ENCODE measurements at places on chromosomes 3 and 15.

- DNase-seq = no peak
Observed at GRCh38 chr15:43776101-43776717, 557 bp downstream of the ELL3 start.

- DNase-seq = no peak
Observed at GRCh38 chr3:188266562-188267274, 112.8 kb downstream of the LPP start.

DNA sequence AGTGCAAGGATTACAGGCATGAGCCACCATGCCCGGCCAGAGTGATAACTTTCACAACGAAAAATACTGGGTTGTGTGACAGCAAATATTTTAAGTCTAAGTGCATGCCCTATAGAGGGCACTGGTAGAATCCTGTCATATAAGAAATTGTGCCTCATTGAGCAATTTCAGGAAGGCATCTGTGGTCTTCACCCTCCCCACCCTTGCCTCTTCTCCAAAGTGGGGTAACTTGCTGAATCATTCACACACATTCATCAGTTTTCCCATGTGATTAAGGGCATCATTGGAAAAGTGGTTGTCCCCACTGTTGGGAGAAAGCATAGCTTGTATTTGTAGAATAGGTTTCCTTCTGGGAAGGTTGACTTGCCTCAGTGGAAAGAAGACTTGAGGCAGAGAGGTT is 9.2 kb downstream of the MITF start:
- DNase-seq = no peak

DNA sequence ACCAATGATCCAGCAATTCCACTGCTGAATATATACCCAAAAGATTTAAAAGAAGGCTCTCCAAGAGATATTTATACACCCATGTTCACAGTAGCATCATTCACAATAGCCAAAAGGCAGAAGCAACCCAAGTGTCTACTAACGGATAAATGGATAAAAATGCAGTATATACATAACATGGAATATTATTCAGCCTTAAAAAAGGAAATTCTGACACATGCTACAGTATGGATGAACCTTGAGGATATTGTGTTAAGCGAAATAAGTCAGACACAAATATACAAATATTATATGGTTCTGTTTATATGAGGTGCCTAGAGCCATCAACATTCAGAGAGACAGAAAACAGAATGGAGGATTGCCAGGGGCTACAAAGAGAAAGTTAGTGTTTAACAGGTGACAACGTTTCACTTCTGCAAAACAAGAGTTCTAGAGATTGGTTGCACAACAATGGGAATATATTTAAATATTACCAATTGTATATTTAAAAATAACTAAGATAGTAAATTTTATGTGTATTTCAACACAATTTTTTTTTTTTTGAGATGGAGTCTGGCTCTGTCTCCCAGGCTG is 69.4 kb downstream of the STAG1 start:
- no peak for DNase-seq

- peak; percentile 10 for DNase-seq
Observed at GRCh38 chr3:123586131-123586530, 1.3 kb upstream of the HACD2 start.

DNA sequence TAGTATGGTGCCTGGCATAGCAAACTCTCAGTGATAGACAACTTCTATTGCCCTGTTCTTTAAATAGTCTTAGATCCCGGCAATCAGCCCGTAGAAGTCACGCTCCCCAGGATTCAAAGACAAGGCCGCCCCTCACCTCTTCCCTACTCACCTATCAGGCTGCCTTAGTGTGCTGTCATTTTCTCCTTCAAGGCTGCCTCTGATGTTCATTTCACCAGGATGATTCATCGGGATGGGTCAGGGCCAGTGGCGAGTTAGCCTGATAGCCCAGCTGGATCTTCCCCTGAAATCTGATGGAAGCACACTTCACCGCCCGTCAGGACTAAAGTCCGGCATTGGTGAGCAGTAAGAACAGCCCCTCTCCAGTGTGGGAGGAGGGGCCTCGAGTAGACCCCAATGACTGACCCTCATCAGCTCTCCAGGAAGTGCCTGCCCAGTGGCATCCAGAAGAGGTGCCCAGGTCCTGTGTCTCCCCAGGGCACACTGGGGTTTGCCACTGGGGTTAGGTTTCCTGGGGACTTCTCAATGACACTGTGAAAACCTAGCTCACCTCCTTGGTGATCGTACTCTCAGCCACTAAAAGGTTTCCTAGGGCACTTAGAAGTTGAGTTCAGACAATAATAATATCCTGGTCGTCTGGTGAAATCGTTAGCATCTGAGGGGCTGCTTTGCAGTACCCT is 37.5 kb downstream of the TPM1 start:
- no peak for DNase-seq

DNA sequence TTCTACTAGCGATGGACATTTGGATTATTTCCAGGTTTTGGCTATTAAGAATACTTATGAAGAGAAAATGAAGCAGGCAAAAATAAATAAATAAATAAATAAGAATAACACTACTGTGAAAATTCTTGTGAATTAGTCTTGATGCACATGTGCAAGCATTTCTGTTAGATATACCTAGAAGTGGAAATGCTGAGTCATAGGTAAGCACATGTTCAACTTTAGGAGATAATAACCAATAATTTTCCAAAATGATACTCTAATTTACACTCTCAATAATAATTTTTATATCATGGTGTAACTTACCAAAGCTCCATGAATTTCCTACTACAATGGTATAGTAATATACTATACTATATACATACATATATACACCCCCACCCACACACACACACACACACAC is 23.4 kb downstream of the EMC4 start:
- no peak for DNase-seq

DNA sequence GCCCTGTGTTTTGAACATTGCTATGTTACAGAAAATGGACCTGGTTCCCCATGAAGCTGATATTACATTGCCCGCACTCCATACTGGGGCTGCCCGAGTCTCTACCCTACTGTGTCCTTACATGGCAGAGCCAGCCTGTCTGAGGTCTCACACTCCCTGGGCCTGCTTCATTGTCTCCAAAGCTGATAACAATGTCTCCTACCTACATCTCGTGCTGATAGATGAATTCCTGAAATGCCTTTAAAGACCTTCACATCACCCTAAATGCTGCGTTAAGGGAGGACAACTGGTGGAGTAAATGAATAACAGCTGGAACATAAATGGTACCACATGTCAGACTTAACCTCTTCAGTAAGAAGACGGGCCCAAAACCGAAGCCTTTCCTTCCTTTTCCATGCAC is 62.9 kb upstream of the PTX3 start:
- DNase-seq = no peak

GRCh38 chr15:60093273-60094067 is 89.4 kb downstream of the FOXB1 start:
- no peak for DNase-seq

DNA sequence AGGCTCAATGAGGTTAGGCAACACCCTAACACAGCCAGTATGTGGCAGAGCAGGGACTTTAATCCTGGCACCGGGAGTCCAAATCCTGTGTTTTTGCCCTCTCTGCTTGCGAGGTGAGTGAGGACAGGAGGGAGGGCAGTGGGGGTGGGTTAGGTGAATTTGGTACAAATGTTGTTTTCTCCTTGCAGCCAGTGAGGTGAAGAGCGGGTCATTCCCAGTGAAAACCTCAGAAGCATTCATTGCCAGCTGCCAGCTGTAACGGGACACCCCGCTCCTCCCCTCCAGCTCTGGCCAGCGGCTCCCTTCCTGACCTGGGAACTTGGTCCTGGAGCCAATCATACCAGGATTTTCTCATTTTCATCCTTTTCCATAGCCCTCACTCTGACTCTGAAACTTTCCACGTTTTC is 45.7 kb upstream of the RAB6B start:
- no peak for DNase-seq

GRCh38 chr15:43648649-43649429 is at the start of gene CATSPER2:
CATSPER2 (minus strand) TSS chr15:43648844; CDS start chr15:43648061, 783 bp downstream.
- no peak for DNase-seq

DNA sequence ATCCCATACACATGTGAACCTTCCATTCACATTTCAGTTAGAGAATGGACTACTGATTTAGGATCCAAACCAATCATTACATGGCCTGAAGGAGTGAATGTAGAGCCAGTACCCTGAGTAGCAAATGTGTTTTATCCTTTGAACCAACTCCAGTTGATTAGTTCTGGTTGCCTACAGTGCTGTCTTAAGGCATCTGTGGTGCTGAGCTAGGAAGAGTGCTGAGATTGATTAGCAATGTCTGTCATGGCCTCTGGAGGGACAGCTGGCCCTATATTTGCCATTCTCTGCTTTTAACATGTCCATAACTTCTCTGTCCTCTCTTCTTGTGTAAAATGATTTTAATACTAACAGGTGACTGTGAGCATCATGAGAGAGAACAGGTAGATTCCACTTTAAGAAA is 11.1 kb downstream of the LRTM1 start:
- no peak for DNase-seq

- no peak for DNase-seq
Observed at GRCh38 chr3:185647134-185647879, 61.2 kb downstream of the SENP2 start.

- no peak for DNase-seq
Observed at GRCh38 chr15:40766906-40767837, 2.6 kb upstream of the C15orf62 start.

DNA sequence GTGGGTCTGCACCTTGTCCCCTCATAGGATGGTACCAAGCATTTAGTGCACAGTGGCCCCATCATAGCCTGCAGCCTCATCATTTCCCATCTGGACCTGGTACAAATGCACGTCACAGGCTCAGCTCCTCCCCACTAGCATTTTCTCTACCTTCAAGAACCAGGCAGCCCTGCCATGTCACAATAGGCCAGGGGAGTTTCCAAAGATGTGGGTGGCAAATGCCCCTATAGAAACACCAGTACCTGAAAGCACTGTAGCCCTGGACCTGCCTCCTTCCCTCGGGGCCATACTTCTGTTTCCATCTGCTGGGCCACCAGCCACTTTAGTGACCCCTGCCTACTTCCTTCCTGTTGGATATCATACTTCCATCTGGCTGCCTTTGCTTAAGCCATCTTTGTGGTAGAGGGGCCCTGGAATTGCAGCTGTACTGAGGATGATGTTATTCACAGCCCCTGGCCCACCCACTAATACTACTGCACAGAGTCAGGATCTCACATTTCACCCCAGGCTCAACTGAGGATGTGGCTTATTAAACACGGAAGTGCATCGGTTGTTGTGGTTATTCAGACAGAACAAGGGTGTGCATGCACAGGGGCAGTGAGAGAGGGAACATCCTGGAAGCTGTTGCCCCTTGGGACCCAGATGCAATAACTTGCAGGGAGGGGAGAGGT is 3.8 kb downstream of the TCTA start:
- DNase-seq = peak; percentile 54

DNA sequence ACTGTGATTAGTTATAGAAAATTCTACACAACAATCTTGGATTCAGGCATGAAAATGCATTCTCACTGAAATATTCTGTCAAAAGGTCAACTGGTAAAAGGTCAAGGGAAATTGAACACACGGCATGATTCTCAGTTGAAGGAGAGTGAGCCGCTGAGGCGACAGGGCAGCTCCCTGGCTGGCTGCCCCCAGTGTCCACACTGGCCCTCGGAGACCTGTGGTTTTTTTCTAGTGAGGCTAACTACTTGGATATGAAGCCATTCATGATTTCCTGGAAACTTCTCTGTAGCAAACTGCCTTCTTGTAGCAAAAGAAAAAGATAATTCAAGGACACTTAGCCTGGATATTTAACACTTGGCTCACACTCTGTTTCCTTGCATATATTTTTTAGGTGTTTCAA is 37.2 kb downstream of the AADACL2 start:
- DNase-seq = no peak

DNA sequence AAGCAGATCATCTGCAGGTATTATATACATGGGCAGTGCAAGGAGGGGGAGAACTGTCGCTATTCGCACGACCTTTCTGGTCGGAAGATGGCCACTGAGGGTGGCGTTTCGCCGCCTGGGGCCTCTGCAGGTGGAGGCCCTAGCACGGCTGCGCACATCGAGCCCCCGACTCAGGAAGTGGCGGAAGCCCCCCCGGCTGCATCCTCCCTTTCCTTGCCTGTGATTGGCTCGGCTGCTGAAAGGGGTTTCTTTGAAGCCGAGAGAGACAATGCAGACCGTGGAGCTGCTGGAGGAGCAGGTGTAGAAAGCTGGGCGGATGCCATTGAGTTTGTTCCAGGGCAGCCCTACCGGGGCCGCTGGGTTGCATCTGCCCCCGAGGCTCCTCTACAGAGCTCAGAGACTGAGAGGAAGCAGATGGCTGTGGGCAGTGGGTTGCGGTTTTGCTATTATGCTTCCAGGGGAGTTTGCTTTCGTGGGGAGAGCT is 639 bp downstream of the MKRN3 start:
- peak; percentile 16 for DNase-seq

- no peak for DNase-seq
Observed at GRCh38 chr3:134711284-134711683, 60.5 kb upstream of the KY start.

DNA sequence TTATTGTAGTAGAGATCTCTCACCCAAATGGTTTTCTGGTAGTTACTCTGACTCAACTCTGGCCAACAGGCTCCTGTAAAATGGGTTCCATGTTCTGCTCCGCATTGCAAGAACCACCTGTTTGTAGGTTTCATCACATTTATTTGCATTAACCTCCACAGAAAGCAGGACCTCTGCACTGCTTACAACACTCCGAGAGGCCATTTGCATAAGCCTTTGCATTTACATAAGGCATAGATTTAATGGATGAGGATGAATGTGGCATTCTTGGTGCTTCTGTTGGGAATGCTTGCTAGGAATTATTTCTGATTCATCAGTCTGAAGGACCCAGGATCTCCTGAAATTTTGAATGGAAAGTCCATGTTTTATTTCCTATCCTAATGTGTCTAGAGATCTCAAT is 320.1 kb downstream of the ZNF621 start:
- DNase-seq = no peak

DNA sequence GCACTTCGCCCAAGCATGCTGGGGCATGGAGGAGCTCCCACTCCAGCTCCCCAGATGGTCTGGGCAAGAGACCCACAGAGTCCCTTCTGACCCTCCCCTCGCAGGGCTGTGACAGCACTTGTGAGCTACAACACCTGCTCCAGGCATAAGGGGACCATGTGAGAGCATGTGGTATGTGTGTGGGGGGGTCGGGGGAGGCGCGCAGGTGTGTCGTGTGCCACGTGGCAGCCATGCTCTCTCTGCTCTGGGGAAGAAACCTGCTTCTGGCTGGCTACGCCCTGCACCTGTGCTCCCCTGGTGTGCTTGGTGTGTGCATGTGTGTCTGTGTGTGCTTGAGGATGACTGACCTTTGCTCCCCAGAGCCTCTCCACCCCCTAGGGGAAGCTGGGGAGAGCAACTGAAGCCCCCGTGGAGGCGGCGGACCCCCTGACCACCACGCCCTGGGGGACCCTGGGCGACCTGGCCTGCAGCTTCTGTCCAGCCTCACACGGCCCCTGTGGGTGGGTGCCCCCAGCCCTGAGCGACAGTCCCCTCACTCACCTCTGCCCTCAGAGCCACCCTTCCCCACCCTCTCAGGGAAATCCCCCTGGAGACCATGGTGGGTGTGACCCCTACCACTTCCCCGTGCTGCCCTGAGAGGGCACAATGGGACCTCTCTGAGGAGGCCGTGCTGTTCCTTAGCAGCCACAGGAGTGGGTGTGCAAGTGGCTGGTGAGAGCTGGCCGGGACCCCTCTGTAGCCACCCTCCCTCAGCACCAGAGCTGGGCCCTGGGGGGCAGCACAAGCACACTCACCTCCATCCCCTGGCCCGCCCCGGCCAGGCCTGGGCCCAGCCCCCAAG is 16.6 kb upstream of the SEC13 start:
- no peak for DNase-seq

- no peak for DNase-seq
Observed at GRCh38 chr3:39028546-39028945, 23.2 kb downstream of the SCN11A start.

- DNase-seq = no peak
Observed at GRCh38 chr3:42052132-42052483, 39.0 kb upstream of the TRAK1 start.

Measured in stimulated activated CD4-positive, alpha-beta T cell treated with anti-CD3 and anti-CD28 coated beads, TNF-alpha, amount 100 ng/mL, for 24 hours (primary cell).